ENCODE measurements at places on chromosomes 11 and 22.
A peak's percentile ranks its signal among the peaks of the same experiment; 100 is the strongest.

DNA sequence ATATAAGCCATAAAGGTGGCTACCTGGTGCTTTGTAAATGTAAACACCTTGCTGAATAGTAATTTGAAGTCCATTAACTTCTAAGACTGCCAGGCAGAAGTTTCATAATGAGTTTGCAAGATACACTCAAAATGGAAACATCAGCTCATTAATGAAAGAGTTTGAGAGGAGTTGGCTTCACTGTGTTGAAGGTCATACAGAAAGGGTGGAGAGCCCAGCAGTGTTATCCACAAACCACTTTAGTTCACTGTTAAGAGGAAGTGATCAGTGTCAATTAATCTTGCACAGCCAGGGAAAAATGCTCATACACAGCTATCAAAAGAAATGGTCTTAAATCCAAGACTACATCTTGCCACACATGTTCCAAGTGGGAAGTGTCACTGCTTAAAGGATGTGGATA is 689.4 kb downstream of the JRKL start:
- no peak for DNase-seq

GRCh38 chr22:27418261-27418660 is 383.3 kb downstream of the MN1 start:
- DNase-seq, result no peak

DNA sequence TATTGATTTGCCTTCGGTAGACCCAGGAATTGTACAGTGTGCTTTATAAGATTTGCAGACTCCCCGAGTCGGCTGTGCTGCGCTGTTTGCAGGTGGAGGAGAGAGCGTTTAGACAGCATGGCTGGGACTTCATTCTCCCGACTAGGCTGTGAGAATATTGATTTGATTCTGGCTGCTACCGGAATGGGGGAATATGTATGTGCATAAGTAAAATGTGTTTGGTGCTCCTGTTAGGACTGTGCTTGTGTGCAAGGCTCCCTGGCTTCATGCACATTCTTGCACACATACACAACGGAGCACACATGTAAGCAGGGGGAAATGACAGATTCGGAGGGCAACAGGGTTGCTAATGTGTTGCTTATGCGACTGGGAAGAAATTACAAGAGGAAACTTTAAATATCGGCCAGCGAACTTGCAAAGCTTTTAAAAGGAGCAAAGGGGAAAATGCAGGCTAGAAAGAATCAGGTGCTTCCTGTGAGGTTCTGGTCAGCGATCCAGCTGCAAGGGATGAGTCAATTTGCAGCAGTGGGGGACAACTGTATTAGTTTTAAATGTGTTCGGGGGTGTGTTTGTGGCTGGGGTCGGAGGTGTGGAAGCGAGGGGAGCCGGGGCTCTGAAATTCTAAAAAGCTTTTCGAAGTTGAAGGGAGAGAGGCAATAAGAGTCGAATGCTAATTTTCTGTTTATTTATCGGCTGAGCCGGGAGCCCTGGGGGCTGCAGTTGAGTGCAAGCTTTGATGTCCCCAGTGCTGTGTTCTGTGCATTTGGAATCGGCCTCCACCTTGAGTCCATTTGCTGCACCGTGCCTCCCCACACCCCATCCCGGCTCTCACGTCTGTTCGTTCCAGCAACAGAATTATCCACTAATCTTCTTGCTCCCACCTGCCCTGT is 731 bp downstream of the NTM start:
- no peak for DNase-seq

DNA sequence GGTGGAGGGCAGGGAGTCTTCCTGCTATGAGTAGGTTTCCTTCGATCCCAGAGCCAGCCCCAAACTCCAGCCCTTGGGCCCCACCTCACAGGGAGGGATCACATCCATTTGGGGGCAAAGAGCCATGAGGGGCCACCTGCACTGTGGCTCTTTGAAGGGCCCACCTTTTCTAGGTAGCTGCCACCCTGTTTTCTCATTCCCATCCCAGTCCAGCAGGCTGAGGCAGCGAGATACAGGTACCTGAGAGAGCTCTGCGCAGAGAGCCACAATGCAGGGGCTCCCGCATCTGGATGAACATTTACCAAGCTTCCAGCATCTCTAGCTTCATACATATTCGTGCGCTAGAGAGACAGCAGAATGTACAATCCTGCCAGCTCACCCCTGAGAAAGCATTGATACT is 16.3 kb downstream of the FXYD6 start:
- DNase-seq, result no peak

- DNase-seq, result no peak
Observed at GRCh38 chr11:34758262-34758661, 137.4 kb downstream of the EHF start.

GRCh38 chr11:2717561-2718325 is 17.9 kb upstream of the KCNQ1OT1 start:
- DNase-seq, result peak; percentile 39

- DNase-seq, result no peak
Observed at GRCh38 chr11:17906436-17906835, 106.4 kb downstream of the SERGEF start.

- no peak for DNase-seq
Observed at GRCh38 chr11:134063991-134064747, 4.7 kb upstream of the JAM3 start.

GRCh38 chr22:41656556-41656955 is 32.1 kb downstream of the SNU13 start:
- DNase-seq, result peak; percentile 30

GRCh38 chr11:63999349-64000025 is 13.2 kb downstream of the OTUB1 start:
- DNase-seq, result no peak

DNA sequence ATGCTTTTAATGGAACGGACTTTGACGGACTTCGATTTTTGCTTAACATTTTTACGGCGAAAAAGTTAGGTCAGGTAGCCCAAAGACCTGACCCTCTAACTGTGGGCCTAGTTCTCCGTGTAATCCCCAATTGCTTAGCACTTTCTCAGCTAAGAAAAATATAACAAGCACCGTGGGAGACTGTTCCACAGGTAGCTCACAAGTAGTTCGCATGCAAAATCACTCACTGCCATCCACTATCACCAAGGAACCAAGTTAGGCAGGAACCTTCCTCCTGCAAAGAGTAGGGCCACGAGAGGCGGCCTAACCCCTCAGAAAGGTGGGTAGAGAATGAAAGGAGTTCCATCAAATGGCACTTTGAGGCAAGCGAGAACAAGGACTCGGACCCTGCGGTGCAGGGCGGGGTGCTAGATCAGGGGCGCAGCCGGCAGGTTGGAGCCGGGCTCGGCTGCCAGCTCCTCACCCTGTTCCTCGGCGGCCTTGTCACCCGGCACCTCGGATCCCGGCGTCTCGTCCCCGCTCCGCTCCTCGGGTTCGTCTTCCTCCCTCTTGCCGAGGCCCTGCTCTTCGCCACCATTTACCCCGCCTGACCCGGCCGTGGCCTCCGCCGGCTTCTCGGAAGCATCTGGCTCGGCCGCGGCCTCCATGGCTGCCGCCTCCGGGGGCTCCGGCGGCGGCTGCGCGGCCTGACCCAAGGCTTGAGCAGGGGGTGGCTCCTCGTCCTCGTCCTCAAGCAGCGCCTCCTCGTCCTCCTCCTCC is 922 bp downstream of the HNRNPUL2 start:
- no peak for DNase-seq
